ENCODE measurements at places on chromosomes 12 and 14.

DNA sequence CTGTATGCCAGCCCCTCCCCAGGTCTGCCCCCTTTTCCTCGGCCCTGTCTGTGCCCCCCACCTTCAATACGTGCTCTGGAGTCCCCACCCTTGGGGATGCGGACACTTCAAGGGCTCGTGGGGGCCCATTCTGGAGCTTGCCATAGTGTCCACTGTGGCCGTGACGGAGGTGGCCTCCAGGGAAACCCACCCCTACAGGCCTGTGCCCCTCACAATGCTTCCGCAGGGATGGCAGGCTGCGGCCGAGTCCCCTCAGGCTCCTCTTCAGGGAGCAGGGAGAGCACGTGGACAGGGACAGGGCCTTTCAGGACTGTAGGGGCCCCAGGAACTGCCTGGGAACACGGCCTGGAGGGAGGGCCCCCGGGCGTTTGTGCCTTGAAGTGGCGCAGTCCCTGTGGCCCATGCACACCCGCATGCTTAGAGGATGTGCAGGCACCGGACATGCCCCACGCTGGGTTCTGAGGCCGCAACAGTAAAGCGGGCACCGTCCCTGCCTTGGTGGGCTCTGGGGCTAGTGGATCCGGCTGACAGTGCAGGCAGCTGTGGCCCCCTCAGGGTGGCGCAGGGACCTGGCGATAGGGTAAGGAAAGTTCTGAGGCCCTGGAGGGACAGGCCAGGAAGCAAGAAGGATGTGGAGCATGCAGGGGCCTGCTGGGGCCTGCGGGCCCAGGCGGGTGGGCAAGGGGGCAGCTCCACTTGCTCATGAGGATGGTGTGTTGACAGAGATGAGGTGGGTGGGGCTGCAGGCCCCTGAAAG lies 209.0 kb upstream of the RTL1 start:
- DNase-seq = no peak
- no peaks in the 10 kb centered on the region for H3K4me1 ChIP-seq
- peaks cover 3% of the 10 kb centered on the region for H3K27me3 ChIP-seq
- H3K36me3 ChIP-seq = no peaks in the 10 kb centered on the region

DNA sequence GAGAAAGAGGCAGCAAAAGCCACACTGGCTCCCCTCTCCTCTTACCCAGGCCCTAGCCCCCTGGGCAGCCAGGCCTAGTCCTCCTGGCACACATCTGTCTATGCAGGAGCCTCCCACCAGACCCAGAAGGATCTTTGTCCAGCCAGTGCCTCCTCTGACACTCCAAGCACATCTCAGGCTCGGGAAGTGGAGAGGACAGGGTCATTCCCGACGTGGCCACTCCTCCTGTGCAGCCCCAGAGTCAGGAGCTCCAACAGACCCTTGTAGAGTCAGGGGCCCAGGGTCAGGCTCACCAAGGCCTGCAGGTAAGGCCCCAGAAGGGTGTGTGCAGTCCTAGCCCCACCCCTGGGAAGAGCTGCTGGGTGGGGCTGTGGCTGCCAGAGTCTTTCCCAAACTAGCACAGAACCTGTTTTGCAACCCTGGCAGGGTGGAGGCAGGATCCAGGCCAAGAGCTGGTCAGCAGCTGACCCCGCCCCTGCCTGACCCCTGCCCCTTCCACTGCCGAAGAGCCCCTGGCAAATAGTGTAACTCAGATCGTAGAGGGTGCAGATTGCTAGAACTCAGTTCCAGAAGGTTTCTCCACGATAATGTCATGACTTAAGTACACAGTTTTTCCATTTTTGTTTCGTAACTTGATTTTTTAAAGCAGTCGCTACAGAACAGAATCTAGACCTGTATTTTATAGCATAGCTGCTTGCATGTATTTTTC lies 26.6 kb upstream of the PNMA1 start:
- H3K27ac ChIP-seq = peak overlapping the region; percentile 98
- peak overlapping the region; percentile 74 for H3K4me3 ChIP-seq
- H3K36me3 ChIP-seq = peaks cover 21% of the 10 kb centered on the region

- peaks cover 8% of the 10 kb centered on the region for H3K4me1 ChIP-seq
- no peaks in the 10 kb centered on the region for H3K36me3 ChIP-seq
- H3K27me3 ChIP-seq = peaks cover 38% of the 10 kb centered on the region
- DNase-seq = no peak
- H3K4me3 ChIP-seq = no peak overlapping the region
- H3K27ac ChIP-seq = no peak overlapping the region
Observed at GRCh38 chr14:99755629-99756603, 37.3 kb upstream of the EML1 start.

DNA sequence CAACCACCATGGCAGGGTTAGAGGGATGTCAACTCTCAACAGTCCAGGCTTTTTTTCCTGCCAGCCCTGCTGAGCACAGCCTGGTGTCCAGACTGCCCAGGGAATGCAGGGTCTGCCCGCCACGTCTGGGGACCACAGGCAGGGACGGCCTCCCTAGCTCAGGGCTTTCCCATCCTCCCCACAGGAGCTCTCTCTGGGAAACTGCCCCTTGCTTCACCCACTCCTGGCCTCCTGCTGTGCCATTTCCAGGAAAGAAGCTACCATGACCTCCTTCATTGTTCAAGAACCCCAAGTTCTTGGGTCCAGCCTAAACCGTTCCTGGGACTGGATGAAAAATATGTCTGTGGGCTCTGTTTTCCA lies 4.8 kb downstream of the SCNN1A start:
- no peaks in the 10 kb centered on the region for H3K36me3 ChIP-seq
- H3K27me3 ChIP-seq = no peaks in the 10 kb centered on the region
- H3K4me3 ChIP-seq = no peak overlapping the region
- peaks cover 44% of the 10 kb centered on the region for H3K4me1 ChIP-seq
- H3K27ac ChIP-seq = peak overlapping the region; percentile 20

DNA sequence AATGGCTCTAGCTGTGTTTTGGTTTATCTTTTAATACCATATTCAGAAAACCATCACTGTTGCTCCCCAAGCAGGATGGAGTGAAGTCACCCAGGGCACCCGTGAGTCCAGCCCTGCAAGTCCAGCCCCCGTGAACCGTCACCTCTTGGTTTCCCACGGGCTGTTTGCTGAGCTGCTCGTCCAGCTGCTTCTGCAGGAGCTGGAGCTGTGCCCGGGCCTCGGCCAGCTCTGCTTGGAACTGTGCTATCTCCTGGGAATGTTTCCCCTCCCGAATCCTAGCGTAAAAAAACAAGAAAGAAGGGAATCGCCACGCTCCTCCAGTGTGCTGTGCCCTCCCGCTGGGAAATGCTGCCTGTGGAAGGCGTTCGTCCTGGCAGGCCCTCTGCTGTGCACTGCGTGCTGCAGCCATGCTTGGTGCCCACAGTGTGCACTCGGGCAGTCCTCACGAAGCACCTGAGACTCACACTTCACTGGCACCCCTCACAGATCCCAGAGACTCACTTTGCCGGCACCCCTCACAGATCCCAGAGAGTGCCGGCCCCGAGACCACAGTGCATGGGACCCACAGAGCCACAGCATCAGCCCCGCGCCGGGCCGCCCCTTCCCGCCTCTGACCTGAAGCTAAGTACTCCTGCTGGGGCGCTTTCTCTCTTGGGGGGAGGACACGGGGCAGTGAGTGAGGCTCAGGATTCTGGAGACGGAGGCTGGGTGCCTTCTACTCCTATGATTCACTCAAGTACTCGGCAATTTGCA lies 15.4 kb upstream of the ANKLE2 start:
- no peaks in the 10 kb centered on the region for H3K27me3 ChIP-seq
- no peak for DNase-seq
- peaks cover 14% of the 10 kb centered on the region for H3K4me1 ChIP-seq
- no peak overlapping the region for H3K4me3 ChIP-seq
- peaks cover 46% of the 10 kb centered on the region for H3K36me3 ChIP-seq
- no peak overlapping the region for H3K27ac ChIP-seq

GRCh38 chr14:75523771-75524171 lies 1.5 kb downstream of the BATF start:
- H3K36me3 ChIP-seq = peaks cover 54% of the 10 kb centered on the region
- peak overlapping the region; percentile 98 for H3K27ac ChIP-seq
- peak overlapping the region; percentile 90 for H3K4me3 ChIP-seq
- H3K4me1 ChIP-seq = peaks cover 71% of the 10 kb centered on the region
- no peak for DNase-seq
- H3K27me3 ChIP-seq = no peaks in the 10 kb centered on the region

DNA sequence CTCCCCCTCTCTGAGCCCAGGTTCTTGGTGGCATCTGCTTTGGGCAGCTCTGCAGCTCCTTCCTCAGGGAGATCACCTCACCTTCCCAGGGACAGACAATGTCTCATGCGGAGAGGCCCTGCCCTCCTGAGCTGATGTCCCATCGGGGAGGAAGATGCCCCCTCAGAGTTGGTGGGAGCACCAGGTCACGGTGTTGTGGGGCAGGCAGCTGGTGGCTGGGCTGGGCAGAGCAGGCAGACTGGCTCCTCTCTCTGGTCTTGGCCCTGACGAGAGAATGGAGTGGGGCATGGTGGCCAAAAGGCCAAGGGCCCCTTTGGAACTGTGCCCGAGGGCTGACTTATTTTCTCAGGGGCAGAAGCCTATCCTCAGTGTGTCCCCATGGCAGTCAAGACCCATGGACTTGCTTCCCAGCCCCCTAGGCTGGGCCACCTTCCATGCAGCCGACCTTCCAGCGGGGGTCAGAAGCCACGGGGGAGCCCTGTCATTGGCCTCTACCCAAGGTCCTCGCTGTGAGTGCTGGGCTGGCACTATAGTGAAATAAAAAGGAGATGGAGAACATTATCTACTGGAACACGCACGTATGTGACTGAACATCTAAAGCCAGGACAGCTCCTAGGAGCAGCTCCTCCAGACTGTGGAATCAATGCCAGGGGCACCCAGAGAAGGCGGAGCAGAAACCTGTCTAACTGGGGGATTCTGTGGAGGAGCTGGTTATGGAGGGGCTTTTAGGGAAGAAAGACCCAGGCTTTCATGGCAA lies 21.9 kb downstream of the PPP2R5C start:
- H3K4me1 ChIP-seq = peaks cover 31% of the 10 kb centered on the region
- H3K36me3 ChIP-seq = peaks cover 8% of the 10 kb centered on the region
- H3K27me3 ChIP-seq = peaks cover 2% of the 10 kb centered on the region
- no peak overlapping the region for H3K27ac ChIP-seq
- no peak for DNase-seq
- no peak overlapping the region for H3K4me3 ChIP-seq

DNA sequence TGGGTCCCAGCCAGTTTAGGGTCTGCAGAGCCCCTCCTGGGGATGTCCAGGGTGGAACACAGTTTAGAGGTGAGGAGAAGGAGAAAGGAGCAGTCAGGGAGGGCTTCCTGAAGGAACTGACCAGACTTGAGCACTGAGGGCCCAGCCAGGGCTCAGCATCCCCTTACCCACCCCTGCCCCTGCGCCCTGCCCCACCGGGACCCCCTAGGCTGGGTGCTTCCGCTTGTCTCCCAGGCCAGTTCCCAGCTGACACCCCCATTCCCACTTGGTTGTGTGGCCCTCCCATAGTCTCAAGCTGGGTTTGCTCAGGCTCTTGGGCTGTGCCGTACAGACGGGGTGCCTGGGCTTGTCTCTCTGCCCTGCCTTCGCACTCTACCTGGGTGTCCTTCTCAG lies 26.3 kb upstream of the KIF26A start:
- H3K27me3 ChIP-seq = peaks cover 10% of the 10 kb centered on the region
- H3K27ac ChIP-seq = no peak overlapping the region
- H3K36me3 ChIP-seq = no peaks in the 10 kb centered on the region

All from activated CD8-positive, alpha-beta T cell treated with anti-CD3 and anti-CD28 coated beads for 36 hours (primary cell).